ENCODE measurements at places on chromosomes 11 and 22.

DNA sequence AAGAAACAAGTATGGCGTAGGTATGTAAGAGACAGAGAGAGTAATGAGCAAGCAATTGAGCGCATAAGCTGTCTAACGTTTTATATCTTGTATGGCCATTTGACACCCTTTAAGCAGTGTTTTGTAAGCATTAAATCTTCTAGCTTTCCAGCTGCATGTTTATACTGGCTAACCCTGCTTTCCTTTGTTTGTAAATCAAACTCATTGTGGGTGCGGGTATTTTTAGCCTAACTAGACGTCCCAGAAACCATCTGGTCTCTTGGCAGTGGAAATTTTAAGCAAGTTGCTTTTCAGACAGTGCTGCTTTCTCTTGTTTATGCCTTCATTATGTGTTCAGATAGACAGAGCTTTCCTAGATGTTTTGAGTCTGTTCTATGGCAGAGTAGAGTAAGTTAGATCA lies 73.5 kb downstream of the RNF169 start:
- DNase-seq: peak; percentile 35

GRCh38 chr11:112649856-112650255 lies 311.4 kb upstream of the NCAM1 start:
- DNase-seq: no peak

DNA sequence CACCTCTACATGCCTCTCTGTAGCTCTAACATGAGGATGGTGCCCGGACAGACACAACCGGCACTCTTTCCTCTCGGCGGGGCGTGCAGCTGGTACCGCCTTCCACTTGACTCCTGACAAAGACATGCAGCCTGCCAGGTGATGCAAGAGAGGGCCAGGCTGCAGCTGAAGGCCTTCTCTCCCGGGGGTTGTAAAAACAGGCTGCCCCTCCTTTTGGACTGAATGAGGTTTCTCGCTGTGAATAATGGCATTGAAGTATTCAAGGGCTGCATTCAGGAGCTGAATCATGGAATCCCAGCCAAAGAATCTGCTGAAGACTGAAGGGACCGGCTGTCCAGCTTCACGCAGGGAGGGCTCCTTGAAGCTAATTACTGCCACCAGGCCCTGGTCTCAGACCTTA lies 110.9 kb downstream of the GALNT18 start:
- DNase-seq: no peak

DNA sequence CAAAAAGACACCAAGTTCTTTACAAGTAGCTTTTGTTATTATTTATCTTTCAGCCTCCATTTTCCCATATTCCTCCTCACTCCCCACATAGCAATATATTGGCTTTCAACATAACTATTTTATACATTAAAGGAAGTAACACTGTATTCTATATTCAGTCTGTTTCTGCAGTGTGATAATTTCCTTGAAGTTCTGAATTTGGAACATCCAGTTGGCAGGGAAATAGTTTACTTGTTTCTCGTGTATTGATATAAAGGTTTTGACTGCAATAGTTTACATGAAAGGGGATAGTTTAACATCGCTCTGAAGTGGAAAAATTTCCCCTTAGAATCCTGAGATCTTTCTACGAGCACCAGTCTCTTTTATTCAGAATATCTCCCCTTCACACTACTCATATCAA lies 341.5 kb upstream of the ANO3 start:
- no peak for DNase-seq

DNA sequence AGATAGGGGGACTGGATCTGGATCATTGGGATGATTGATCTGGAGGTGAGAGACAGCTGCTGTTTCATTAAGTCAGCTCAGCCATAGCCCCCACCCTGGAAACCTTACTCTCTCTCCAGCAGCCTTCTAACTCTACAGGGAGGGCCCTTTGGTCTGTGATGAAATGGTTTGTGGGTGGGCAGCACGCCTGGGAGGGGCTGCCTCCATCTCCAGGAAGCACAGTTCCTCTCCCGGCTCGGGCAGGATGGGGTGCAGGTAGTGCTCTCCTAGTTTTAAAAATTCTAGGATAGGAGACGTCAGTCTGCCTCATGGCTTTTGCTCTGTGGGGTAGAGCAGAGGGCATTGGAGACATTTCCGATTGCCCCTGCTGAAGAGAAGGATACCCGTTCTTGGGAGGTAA lies 89.7 kb downstream of the CEP164 start:
- DNase-seq: no peak

DNA sequence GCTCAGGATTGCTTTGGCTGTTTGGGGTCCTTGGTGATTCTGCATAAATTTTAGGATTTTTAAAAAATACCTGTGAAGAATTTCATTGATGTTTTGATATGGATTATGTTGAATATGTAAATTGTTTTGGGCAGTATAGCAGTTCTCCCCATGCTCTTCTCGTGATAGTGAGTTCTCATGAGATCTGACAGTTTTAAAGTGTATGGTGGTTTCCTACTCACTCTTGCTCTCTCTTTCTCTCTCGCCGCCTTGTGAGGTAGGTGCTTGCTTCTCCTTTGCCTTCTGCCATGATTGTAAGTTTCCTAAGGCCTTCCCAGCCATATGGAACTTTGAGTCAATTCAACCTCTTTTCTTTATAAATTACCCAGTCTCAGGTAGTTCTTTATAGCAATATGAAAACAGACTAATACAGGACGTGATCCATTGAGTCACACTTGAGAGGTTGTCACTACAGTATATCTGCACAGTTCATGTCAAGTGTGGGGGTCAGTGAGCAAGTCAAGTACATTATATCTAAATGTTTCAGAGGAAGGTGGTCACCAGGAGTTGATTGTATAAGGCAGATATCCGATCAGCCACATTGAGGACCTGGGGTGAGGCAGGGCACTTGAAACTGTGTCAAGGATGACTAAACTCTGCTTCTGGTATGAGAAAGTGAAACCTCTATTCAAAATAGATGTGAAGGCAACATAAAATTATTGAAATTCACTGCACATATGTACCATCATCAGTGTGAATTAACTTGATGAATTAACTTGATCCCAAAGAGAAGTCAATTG lies 70.7 kb upstream of the CCDC179 start:
- DNase-seq: no peak

DNA sequence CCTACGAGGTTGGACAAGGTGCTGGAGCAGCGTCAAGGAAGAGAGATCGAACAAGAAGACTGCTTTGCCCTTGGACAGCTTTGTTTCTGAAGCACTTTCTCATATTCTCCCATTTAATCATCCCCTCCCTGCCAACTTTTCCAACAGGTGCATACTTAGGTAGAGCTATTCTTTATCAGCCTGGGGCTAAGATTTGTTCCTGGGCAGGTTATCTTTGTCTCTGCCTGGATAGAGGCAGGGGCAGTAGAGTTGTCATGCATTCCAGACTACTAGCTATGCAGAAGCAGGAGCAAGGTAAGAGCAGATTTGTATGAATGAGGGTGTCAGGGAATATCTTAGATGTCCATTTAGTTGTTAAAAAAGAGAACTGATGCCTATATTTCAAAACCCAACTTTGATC lies 82.3 kb downstream of the PTPRJ start:
- no peak for DNase-seq

GRCh38 chr22:30882974-30883533 lies 85.5 kb downstream of the MORC2 start:
- DNase-seq: no peak

DNA sequence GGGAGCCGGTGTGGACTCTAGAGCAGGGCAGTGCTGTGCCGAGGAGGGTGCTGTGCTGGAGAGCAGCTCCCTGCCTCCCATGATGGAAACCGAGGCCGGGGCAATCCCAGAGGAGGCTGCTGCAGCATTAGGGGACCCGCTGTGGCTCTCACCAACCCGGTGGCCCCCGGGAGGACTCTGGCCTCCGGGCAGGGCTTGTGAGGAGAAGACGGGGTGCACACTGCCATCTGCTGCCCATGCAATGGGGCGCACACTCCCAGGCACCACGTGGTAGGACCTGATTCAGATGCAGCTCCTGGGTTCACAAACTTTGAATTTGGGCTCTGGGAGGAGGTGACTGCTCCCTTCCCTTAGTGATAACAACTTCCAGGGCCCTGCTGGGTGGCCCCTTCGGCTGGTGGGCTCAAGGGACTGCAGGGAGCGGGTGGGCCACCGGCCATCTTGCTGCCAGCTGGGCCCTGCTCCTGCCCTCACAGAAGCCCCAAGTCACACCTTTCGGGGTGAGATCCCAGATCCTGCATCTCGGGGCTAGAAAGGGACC lies 93.8 kb upstream of the FGF3 start:
- DNase-seq: no peak

DNA sequence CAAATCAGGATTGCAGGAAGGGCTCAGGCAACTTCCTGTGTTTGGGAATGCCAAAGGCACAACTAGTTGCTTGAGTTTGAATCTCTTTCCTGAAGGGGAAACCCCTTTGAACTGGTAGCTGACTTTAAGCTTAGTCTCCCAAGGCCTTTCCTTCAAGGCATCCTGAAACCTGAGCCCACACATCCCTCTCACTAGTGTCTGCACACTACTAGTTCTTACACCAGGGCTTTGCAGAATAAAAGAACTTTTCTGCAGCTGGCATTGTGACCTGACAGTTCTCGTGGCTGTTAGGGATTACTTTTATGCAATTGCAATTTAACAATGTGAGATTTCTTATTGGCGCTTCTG lies 95.4 kb downstream of the EXT2 start:
- DNase-seq: no peak

DNA sequence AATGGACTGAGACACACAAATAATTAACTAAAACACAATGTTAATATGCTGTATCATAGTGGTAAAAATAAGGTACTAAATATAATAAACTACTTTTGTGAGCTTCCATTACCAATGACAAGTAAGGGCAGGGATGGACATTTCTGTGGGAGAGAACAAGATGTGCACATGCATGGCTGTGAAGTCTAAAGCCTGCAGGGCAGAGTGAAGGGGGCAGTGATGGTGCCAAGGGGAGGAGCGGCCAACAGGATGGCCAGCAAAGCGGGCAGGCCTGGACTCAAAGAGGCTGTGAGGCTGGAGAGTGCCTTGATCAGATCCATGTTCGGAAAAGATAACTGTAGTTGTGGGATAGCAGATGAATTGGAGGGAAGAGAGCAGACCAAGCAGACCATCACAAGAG lies 12.5 kb downstream of the DESI1 start:
- no peak for DNase-seq

- DNase-seq: no peak
Measured at GRCh38 chr22:45977551-45978274, 751 bp upstream of the WNT7B start.

DNA sequence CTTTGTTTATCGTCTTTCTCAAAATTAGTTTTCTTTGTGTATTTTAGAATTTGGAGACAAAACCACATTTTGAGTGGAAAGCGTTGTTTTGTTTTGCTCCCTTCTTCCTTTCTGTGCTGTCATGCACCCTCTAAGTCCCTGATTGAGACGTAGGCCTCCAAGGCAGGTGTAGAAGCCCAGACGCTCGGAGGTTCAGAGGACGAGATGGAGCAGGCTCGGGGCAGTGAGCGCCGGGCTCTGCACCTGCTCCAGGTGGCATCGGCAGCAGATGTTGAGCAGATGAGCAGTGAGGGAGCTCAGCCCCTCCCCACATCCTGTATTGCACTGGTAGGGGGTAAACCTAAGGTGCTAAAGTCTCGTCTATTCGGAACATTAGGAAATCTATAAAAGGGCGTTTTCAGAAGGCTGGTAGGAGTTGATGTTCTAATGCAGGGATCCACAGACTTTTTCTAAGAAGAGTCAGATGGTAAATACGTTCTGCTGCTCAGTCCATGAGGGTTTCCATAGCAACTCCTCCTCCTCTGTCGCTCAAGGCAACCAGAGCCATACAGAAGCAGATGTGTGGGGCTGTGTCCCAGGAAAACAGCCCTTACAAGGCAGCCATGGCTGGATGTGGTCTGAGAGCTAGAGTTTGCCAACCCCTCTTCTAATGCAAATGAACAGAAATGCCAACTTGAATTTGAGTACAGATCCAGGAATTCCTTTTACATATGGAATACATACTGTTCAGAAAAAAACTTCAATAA lies 724.2 kb downstream of the BRD1 start:
- no peak for DNase-seq

- no peak for DNase-seq
Measured at GRCh38 chr11:68680541-68681231, 3.7 kb upstream of the GAL start.

GRCh38 chr22:28574159-28574788 lies 105.4 kb downstream of the TTC28 start:
- no peak for DNase-seq

GRCh38 chr22:43001271-43002201 lies 13.4 kb downstream of the PACSIN2 start:
- peak; percentile 61 for DNase-seq

- no peak for DNase-seq
Measured at GRCh38 chr11:104830508-104830907, 67.8 kb downstream of the CASP12 start.

Measured in fibroblast of the conjunctiva (primary cell).